ENCODE measurements at places on chromosomes 16 and 17.

DNA sequence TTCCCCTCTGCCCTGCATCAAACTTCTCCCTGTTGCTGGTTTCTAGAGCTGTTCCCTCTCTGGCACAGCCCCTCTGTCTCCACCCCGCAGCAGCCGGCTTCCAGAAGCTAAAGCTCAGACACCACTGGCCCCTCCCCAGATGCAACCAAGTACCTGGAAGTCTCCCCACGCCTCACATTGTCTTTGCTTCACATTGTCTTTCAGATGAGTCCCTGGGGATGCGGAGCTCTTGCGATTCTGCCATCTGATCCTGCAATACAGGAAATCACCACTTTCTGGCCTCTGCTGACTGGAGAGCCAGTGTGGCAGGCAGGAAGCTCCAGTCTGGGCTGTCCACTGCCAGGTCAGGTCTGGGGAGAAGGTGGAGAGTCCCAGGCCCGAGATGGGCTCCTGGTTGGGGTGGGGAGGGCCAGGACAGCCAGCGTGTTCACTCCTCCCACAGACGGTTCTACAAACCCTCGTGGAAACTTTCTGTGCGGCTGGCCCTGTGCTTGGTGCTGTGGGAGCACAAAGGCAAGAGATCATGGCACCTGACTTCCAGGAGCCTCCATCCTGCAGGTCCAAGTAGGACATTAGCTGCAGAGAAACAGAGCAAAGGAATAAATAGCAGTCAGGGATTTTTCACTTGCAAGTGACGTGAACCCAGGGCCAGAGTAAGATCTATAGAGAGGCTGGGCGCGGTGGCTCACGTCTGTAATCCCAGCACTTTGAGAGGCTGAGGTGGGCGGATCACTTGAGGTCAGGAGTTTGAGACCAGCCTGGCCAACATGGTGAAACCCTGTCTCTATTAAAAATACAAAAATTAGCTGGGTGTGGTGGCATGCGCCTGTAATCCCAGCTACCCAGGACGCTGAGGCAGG is 47.9 kb upstream of the MAP3K14 start:
- no peak for DNase-seq

- DNase-seq, result no peak
Observed at GRCh38 chr17:63445571-63445953, 544 bp downstream of the CYB561 start.

- DNase-seq, result no peak
Observed at GRCh38 chr16:386641-387156, 4.9 kb upstream of the PGAP6 start.

GRCh38 chr16:84501077-84501735 is 3.3 kb downstream of the MEAK7 start:
- DNase-seq, result no peak

DNA sequence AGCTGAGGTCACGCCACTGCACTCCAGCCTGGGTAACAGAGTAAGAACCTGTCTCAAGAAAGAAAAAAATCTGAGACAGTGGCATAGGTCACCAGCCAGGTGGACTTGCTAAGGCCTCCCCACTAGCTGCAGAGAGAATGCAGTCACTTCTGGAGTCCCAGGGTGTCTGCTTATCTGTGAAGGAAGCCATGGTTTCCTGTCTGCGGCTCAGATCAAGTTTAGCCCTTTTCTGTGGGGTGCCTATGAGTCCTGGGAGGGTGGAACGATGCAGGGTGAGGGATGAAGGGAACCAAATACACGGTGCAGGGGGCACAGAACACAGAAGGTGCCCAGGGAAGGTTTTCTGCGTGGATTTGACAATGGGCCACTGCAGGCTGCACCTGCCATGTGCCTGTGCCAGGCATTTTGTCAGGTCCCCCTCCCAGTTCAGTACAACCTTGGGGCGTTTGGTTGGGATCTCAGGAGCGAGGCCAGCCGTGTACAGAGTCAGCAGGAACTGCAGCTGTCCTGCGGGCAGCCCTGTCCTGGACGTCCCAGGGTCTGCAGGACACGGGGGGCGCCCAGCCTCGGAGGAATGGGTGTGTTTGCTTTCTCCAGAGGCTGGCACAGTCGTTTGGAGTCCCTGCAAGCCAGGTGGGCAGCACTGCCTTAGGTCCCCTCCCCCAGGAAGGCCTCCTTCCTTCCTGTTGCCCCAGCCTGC is 41.8 kb downstream of the RAB11FIP4 start:
- no peak for DNase-seq

GRCh38 chr17:44444735-44445105 is 55.3 kb upstream of the ITGA2B start:
- no peak for DNase-seq

DNA sequence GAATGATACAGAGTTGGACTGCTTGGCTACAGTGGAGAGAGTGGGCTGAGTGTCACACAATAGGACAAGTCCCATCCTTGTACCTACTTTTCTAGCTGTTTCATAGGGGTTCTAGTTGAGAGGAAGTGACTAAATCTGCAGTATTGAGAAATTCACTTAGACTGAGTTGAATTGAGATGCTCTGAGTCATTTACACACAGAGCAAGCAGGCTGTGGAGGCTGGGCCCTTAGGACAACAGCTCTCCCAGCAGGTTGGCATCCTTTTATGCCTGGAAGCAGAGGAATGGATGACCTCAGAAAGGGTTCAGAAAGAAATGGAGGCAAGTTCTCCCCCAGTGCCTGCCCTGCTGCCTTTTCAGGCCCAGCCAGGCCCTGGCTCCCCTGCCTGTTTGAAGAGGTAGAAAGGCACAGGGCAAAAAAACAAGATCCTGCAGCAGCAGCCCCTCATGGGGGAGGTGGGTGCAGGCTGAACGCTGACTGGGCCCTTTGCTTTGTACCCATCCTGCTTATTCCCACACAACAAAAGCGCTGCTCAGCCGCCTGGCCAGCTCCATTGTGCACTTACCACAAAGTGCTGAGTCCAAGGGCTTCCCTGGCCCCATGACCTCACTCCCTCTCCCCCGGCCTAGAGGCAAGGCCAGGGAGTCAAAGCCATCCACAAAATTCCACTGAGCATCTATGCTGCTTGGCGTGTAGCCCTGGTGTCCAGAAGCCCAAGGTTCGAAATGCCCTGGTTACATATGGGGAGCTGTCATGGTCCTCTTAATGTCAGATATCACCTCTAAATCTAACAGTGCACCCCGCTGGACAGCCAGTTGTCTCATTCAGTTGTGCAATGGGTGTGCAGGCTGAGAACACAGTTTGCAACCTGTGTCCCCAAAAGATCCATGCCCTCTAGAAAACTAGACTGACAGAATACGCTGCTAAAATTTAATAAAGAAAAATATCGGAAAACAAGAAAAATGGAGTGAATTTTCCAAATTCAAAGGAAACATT is 5.4 kb upstream of the CRYBA1 start:
- peak; percentile 62 for DNase-seq

- no peak for DNase-seq
Observed at GRCh38 chr17:8818654-8819330, 19.6 kb upstream of the MFSD6L start.

- no peak for DNase-seq
Observed at GRCh38 chr16:68512183-68512582, 26.9 kb upstream of the ZFP90 start.

DNA sequence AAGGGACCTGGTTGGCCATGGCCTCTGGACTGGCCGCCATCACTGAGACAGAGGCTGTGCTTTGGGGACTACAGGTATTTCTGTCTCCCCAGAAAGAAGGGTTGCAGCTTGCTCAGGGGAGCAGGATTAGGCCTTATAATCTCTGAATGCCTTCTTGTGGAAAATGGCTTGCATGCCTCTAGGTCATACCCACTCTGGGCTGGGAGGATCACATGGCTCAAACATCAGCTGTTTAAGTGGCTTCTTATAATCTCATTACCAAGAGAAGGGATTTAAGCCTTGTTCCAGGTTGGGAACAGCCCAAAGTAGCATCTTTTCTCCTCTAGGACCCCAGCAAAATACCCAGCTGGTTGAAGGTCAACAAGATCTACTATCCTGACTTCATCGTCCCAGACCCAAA is 19.1 kb downstream of the LIG3 start:
- DNase-seq, result no peak

DNA sequence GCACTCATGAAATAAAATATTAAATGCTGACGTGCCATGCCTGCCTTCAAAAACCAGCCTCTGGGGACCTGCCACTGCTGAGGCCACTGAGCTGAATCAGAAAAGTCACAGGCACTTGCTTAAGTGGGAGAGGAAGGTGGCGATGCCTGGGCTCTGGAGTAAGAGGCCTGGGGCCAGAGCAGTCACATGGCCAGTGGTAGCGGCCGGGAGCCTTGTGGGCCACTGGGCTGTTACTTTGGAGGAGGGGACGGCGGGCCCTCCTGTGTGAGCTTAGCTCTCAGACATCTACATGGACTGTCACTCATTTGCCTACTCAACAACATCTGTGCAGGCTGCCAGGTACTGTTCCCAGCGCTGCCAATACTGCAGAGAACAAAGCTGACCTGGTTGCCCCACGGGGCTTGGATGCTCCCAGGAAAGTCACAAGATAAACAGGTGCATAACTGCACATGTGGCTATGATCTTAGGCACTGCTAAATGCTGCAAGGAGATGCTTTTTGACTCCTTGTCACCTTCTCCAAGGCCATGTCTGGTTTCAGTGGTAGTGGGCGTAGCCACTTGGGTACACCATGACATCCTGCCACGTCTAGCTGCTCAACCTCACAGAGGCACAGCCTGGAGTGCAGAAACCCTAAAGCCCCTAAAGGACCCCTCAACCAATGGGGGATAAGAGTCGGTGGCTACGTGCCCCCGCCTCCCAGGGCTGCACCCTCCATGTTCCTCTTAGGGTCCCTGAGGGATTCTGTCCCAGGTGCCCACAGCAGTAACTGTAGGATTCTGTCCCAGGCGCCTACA is 11.6 kb downstream of the COTL1 start:
- DNase-seq, result no peak

GRCh38 chr17:3710951-3711383 is 12.7 kb upstream of the HASPIN start:
- DNase-seq, result no peak

DNA sequence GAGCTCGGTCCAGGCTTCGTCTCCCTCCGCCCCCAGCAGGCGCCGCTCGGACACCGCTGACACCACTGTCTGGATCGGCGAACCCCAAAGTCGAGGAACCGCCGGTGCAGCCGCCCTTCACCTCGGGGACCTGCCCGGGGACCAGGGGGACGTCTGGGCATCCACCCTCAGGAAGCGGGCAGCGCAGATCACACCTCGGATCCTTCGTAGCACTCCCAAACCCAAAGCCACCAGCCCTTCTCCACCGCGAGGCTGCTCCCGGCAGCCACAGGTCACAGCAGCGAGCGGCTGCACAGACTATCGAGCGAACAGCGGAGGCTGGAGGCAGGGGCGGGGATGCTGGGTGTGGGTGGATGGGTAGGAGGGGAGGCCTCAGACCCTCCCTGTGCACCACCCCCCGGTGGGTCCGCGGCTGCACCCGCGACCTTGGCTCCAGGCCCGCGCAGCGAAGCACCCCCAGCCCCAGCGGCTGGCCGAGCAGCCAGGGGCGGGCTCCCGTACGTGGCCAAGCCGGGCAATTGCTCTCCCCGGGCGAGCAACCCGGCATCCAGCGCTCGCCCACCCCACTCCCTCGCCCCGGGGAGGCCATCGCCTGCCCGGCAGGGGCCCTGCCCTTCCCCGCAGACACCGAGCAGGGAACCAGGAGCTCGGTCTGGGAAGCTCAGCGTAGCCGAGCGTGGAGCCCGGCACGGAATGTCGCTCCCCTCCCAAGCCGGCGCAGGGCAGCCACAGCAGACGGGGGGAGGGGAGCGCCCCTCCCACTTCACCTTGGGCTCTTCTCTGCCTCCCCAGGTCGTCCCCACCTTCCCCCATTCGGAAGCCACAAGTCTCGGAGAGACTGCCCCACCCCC is 1.0 kb downstream of the SDK2 start:
- DNase-seq, result no peak

- DNase-seq, result no peak
Observed at GRCh38 chr17:57993471-57994365, 5.7 kb upstream of the VEZF1 start.

DNA sequence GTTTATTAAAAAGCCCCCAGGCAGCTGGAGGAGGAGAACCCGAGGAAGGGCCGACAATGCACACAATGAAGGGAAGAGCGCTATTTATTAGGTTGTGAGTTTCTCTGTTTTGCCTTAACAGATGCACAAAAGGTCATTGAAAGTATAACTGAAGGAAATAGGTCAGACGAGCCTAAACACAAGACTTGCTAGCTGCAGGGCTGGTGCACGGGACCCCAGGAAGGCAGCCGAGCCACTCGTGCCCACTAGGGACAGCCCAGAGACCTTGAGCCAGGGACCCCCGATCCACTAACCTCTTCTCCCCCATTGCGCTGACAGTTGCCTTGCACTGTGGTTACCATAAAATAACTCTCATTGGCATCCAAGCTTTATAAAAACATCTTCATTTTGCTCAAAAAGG is 11.3 kb downstream of the LITAFD start:
- DNase-seq, result no peak

DNA sequence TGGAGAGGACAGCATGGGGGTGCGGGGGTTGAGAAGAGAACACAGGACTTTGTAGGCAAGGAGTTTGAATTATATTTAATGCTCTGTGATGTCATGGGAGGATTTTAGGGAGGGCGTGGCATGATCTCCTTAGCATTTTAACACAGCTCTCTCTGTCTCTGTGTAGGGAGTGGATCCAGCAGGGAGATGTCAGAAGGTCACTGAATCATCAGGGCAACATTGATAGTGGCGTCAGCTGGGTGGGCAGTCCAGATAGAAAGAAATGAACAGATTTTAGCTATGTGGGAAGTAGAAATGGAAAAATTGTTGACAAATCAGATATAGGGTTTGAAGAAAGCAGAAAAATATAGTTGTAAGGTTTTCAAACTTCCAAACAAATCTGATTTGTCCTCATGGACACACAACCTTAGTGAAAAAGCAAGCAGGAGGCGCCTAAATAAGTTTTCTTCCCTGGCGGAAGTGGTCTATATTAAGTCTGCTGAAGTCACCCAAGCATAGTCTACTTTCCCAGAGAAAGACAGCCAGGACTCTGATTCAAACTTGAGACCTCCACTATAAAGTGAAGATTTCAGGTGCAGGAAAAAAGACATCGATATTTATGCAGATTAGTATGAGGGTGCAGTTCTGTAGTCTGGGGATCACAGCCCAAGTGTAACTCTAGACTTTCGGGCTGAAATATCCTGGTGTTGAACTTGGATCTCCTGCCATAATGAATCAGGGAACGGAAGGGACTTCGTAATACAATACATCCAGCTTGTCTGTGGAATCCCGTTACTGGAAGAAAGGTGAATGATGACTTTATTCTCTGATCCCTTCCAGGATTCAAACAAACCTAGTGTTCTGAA is 10.1 kb upstream of the PCTP start:
- DNase-seq, result no peak

- DNase-seq, result no peak
Observed at GRCh38 chr17:43479948-43480347, 3.8 kb upstream of the DHX8 start.

GRCh38 chr17:1003972-1004768 is 7.2 kb downstream of the TIMM22 start:
- no peak for DNase-seq

All from HS-27A (cell line).